T-cell (primary cell): ENCODE measurements at places on chromosomes 2 and 18.
A peak's percentile ranks its signal among the peaks of the same experiment; 100 is the strongest.

- DNase-seq = no peak
Measured at GRCh38 chr18:50870138-50870845, 8.6 kb upstream of the ME2 start.

DNA sequence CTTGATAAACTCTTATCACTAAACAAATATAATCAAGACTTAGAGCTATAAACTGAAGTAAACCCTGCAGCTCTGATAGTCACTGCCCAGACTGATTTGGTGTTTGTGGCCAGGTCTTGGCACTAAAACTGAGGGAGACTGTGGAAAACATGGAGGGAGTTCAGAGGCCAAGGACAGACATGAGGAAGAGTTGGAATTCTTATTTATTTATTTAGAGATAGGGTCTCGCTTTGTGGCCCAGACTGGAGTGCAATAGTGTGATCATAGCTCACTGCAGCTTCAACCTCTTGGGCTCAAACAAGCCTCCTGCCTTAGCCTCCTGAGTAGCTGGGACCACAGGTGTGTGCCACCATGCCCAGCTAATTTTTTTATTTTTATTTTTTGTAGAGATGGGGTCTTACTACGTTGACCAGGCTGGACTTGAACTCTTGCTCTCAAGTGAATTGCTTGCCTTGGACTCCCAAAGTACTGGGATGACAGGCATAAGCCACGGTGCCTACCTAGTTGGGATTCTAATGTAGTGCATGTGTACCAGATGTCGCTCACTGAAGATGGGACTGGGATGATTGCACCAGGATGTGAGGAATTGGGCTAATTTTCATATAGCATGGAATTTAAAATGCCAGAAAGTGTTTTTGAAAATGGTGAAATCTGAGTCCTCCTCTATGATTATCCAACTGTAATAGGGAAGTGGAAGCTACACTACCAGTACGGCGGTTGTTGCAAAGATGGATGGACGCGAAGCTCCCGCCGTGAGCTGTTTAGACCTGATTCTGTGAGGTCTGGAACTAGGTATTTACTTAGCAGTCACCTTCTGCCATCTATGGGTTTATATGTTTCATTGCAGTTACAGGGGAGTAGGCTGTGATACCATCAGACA, 52.7 kb upstream of the CTLA4 start:
- DNase-seq = peak; percentile 47

- DNase-seq = no peak
Measured at GRCh38 chr2:222504719-222505118, 80.4 kb downstream of the SGPP2 start.

DNA sequence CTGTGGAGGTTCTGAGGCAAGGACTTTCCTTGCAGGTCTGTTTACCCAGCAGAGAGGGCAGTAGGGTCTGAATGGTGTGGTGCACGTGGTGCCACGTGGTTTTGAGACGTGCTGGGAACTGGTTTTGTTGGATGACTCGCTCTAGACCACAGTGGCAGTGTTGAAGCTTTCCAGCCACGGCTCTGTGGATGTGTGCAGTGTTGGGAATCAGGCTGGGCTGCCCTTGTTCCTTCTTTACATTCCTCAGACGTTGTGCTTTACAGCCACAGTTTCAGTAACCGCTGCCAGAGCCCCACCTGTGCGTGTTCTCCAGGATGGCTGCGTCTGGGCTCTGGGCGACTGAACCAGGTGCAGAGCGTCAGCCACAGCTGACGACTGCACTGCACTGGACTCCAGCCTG, 8.2 kb downstream of the CTDP1 start:
- no peak for DNase-seq
